Activated naive CD8-positive, alpha-beta T cell treated with anti-CD3 and anti-CD28 coated beads, Interleukin-2, amount 10 ng/mL, durations not matched to agents 7 days and 5 days (primary cell): ENCODE measurements at places on chromosomes 5 and 9.

DNA sequence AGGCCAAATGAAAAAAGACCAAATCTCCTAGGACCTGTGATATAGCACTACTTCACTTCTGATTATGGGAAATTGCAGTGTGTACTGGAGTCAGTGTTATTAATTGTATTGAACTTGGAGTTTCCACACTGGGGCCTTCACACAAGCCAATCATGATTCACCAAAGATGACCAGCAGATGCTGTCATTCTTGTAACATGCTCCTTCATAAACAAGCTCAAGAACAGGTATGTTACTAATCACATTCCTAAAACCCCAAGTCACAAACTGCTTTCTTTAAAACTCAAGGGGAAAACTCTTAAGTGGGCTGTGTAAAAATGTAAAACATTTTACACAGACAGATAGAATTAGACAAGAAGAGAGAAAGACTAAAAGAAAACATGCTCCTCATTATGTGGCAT, 5.6 kb downstream of the KLHL3 start:
- no peak for DNase-seq
- H3K4me3 ChIP-seq, result no peak overlapping the region
- no peak overlapping the region for H3K27ac ChIP-seq

GRCh38 chr9:4866239-4866969, 73.7 kb downstream of the RCL1 start:
- peaks cover 8% of the 10 kb centered on the region for H3K4me1 ChIP-seq
- no peak overlapping the region for H3K4me3 ChIP-seq
- DNase-seq, result no peak
- no peaks in the 10 kb centered on the region for H3K27me3 ChIP-seq
- H3K27ac ChIP-seq, result no peak overlapping the region
- peaks cover 29% of the 10 kb centered on the region for H3K36me3 ChIP-seq

DNA sequence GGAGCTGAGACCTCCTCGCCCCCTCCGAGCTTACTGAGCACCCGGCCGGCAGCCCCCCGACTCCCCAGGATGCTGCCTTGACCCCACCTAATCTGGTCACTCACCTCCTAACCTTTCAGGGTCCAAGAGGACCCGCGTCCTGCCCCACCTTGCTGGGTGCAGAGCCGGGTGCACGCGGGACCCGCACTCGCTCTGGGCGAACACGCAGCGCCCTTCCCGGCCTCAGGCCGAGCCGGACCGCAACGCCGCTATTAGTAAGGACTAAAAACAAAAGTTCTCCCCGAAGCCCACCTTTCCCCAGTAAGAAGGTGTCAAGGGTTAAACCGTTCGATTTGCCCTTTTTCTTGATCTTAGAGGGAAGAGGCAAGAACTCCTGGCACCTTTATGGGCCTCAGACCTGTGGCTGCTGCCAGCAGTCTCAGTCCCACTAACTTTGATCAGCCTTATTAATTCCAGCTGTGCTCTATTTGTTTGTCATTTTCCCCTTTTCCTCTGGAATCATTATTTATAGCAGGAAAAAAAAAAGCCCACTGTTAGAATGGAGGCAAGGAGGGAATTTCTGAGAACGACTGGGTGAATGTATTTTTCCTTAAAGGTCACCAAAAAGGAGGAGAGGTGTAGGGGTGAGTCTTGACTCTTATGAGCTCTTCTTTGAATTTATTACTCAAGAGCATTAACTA, 10.5 kb downstream of the IRX2 start:
- no peak overlapping the region for H3K27ac ChIP-seq
- H3K4me1 ChIP-seq, result no peaks in the 10 kb centered on the region
- DNase-seq, result no peak
- no peaks in the 10 kb centered on the region for H3K36me3 ChIP-seq

- no peaks in the 10 kb centered on the region for H3K4me1 ChIP-seq
- H3K4me3 ChIP-seq, result no peak overlapping the region
- DNase-seq, result no peak
- H3K27me3 ChIP-seq, result peaks cover 3% of the 10 kb centered on the region
- no peaks in the 10 kb centered on the region for H3K36me3 ChIP-seq
These were observed 20.3 kb downstream of the CDC14B start for GRCh38 chr9:96599298-96599697.

GRCh38 chr5:74243634-74244033, 396.9 kb downstream of the ENC1 start:
- H3K27me3 ChIP-seq, result peaks cover 2% of the 10 kb centered on the region
- H3K36me3 ChIP-seq, result no peaks in the 10 kb centered on the region
- H3K4me1 ChIP-seq, result no peaks in the 10 kb centered on the region
- DNase-seq, result no peak
- H3K4me3 ChIP-seq, result no peak overlapping the region

GRCh38 chr5:55868846-55869245, 17.7 kb downstream of the IL31RA start:
- no peaks in the 10 kb centered on the region for H3K27me3 ChIP-seq
- no peaks in the 10 kb centered on the region for H3K36me3 ChIP-seq
- no peak for DNase-seq
- no peak overlapping the region for H3K4me3 ChIP-seq

DNA sequence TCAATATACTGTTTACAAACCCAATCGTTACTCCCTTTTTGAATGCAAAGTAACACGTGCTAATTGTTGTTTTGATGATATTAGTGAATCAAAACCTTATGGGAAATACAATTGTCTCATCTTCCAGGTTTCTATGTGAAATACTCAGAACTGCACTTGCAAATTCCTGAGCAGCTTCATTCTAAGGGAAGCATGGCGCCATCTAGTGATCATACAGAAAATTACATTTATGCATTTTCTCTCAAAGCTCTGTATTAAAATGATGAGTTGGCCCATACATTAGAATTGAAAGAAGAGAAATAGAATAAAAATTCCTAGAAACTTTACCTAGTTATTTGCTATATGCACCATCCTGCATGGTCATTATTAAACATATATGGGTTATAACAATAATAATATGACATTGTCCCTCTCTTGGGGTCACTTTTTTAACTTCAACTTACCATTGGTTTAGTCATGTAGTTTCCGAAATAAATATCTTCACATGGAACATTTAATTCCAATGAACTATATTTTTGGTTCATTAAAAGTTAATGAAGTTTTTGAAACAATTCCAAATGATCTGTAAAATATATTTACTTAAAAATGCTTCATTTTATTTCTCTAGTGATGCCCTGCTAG, 220.0 kb downstream of the PDE4D start:
- no peak overlapping the region for H3K4me3 ChIP-seq
- DNase-seq, result no peak

GRCh38 chr9:125519734-125520133, 187.3 kb downstream of the MAPKAP1 start:
- H3K36me3 ChIP-seq, result peaks cover 12% of the 10 kb centered on the region
- DNase-seq, result no peak
- H3K4me1 ChIP-seq, result peaks cover 20% of the 10 kb centered on the region
- no peaks in the 10 kb centered on the region for H3K27me3 ChIP-seq
- no peak overlapping the region for H3K27ac ChIP-seq

GRCh38 chr5:167460449-167461020, 830.9 kb upstream of the WWC1 start:
- H3K27me3 ChIP-seq, result peaks cover 1% of the 10 kb centered on the region
- no peak overlapping the region for H3K4me3 ChIP-seq
- no peak overlapping the region for H3K27ac ChIP-seq
- H3K4me1 ChIP-seq, result no peaks in the 10 kb centered on the region
- no peaks in the 10 kb centered on the region for H3K36me3 ChIP-seq

DNA sequence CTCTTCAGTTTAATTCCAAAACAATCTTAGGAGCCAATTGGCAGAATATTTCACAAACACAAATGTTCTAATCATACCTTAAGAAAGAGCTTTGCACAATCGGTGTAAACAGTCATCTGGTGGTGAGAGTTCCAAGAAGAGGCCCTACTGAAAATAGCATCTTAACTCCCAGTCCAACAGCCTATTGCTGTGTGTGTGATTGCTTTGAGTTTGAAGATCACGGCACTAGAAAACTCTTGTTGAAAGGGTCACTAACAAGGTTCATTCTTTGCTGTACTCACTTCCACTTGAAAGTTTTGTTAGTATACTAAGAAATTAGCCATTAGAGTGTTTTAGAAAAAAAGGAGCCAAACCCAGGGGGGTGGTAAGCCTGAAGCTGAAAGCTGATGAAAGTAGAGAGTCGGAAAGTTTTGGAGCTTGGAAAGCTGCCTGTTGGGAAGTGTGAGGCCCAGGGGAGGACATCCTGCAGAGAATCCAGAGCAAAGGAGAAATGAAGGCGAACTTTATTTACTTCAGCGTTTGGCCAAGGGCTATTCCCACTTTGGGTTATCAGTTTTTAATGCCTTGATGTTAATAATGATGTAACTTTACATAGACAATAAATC, 180.3 kb upstream of the GHR start:
- H3K27me3 ChIP-seq, result no peaks in the 10 kb centered on the region
- H3K27ac ChIP-seq, result no peak overlapping the region
- H3K36me3 ChIP-seq, result no peaks in the 10 kb centered on the region
- no peak overlapping the region for H3K4me3 ChIP-seq

- H3K4me1 ChIP-seq, result peaks cover 8% of the 10 kb centered on the region
- H3K4me3 ChIP-seq, result no peak overlapping the region
- no peaks in the 10 kb centered on the region for H3K36me3 ChIP-seq
- DNase-seq, result no peak
- no peaks in the 10 kb centered on the region for H3K27me3 ChIP-seq
These were observed 8.0 kb downstream of the PDLIM4 start for GRCh38 chr5:132265336-132266030.

DNA sequence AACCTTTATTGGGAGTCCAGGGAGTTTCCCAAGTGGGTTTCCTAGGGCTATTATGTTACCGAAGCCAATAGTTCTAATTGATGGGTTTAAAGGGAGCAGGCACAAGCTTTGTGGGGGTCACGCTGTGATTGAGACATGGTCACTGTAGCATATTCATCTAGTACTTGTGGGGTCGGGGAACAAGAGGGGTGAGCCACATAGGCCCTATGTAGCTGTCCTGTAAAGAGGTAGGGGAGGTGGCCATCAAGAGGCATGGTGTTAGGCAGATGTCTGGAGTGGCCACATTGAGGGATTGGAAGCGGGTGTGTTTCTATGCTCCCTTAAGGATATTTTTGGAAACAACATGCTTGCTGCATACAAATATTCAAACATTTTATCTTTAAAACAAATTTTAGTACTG, 50.1 kb downstream of the EXOSC2 start:
- H3K27ac ChIP-seq, result no peak overlapping the region
- H3K36me3 ChIP-seq, result peaks cover 1% of the 10 kb centered on the region
- DNase-seq, result no peak
- no peak overlapping the region for H3K4me3 ChIP-seq

GRCh38 chr5:146995878-146996277, 117.3 kb upstream of the PPP2R2B start:
- no peaks in the 10 kb centered on the region for H3K4me1 ChIP-seq
- no peaks in the 10 kb centered on the region for H3K27me3 ChIP-seq
- no peak overlapping the region for H3K4me3 ChIP-seq
- no peak overlapping the region for H3K27ac ChIP-seq
